Epithelial cell of umbilical artery (primary cell): ENCODE measurements at places on chromosomes 2 and 18. TPM values are rescaled to one million over a fixed set of nuclear protein-coding genes. Genes with fewer than 3 reads are reported as not detected.

The KLHL30 gene
- not detected in 2 replicates for total RNA-seq

The MOGAT1 gene
- not detected in 2 replicates for total RNA-seq

The MYL12B gene
- 686 and 1,109 TPM in 2 replicates for total RNA-seq

The STPG4 gene
- under 0.01 TPM in 1 of 2 replicates, not detected in the other for total RNA-seq

The AQP12A gene
- total RNA-seq = not detected in 2 replicates
